ENCODE measurements at places on chromosomes 4 and X. TPM values are rescaled to one million over a fixed set of nuclear protein-coding genes. Genes with fewer than 3 reads are reported as not detected.

Gene ADAD1
- not detected for polyA plus RNA-seq

Gene CD38
- 1.8 TPM for polyA plus RNA-seq

GRCh38 chrX:43405191-43405590, 250.9 kb upstream of the MAOA start:
- no peak for DNase-seq

DNA sequence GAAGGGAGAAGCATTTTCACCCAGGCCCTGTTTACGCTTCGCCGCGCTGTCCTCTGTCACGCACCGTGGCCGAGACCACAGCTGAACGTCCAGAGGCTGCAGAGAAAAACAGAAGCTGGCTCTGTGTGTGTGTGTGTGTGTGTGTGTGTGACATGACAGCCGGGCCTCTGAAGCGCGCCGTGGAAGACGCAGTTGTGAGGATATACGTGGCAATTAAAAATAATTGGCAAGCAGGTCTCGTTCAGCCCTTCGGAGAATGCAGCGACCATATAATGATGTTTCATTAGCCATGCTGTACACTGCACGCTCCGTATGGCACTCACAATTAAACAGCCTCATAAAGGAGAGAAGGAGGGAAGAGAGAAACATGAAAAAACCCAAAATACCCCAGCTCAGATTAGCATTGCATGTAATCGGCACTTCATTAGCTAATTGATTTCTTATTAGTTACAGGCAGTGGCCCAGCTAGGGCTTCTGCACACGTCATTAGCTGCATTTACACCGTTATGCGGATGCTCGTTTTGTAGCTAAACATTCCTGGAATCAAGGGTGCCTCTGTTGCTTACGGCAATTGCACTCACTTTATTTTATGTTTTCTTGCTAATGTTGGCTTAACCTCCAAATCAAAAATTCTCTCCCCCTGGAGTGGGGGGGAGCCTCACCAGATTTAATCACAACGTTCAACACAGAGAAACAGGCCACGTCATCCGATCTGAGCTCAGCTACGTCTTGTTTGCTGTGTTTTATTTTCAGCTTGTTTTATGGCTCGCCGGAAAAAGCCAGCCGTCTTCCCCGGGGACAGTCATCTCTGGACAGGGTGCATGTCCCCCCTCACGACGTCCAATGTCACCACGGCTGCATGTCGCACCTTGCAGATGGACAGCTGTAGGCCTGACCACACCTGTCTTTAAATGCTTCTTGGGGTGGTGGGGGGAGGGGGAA, 74.6 kb upstream of the SHOX start:
- DNase-seq: no peak

DNA sequence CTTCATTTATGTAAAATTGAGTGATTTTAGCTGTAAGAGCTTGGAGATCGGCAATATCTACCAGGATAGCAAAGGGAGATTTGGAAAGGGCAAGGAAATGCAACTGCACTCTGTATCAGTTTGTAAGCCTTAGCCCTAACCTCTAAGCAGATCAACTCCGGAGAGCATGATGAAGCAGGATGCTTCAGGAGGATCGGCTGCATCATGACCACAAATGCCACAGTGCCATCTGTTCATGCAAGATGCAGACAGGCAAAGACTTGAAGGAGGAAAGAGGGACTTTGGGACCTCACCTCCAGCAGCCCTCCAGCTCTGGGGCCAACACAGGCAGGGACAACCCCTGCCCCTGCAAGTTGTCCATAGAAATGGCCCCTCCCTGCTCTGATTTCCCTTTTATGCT, 377.6 kb upstream of the GATB start:
- DNase-seq: no peak

Gene PNMA6F
- polyA plus RNA-seq: not detected

DNA sequence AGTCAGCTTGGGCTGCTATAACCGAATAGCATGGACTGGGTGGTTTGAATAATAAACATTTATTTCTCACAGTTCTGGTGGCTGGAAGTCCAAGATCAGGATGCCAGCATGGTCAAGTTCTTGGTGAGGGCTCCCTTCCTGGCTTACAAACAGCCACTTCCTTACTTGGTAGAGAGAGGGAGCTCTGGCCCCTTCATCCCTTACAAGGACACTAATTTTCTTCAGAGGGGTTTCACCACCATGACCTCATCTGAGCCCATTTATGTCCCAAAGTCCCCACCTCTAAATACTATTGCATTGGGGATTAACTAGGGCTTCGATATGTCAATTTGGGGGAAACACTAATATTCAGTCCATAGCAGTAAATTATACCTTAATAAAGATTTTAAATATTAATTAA, 61.8 kb downstream of the CLNK start:
- DNase-seq: no peak

DNA sequence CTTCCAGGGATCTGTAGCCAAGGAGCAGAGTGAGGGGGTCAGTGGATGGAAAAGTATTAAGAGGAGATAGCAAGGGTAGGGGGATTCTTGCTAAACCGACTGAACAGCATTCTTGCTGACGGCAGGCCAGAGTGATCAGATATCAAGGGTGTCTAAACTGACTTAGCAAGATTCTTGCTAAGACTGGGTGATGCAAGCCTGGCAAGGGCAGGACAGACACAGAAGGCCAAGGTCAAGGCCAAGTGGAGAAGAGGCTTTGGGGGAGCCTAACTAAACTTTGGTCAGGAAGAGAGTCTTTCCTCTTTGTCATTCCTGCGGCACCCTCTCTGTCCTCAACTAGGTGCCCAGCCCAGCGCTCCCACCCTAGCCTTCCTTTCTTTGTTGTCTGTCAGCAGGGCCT, 799 bp downstream of the XPNPEP2 start:
- DNase-seq: no peak

Gene KLHL15
- polyA plus RNA-seq: 2.3 TPM

DNA sequence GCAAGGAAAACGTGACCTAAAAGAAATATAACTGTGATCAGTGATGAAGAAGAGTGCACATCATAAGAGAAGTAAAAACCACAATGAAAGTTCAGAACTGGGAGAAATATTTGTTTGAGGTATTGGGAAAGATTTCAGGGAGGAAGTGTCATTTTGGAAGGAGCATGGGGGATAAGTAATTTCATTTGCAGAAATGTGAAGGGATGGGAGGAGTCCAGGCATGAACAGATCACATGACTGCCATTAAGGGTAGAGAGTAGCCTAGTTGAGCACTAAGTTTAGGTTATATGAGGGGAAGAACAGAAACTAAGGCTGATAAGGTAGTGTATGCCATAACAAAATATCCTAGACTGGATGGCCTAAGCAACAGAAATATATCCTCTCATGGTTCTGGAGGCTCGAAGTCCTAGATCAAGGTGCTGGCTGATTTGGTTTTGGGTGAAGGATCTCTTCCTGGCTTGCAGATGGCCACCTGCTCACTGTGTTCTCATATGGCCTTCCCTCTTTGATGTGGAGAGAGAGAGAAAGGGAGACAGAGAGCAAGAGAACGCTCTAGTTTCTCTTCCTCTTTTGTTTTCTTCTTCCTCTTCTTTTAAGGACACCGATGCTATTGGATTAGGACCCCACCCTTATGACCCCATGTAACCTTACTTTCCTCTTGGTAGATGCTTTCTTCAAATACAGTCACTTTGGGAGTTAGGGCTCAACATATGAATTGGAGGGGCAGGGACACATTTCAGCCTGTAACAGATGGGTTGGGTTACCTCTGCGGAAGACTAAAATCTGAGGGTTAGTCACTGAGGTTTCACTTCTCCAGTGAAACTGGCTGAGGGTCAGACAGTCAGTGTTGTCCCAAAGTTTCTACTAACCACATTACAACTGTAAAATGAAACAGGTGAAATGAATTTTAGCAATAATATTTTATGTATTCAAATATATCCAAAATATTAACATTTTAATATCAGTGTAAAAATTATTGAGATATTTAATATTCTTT, 77.9 kb downstream of the EGF start:
- DNase-seq: no peak

Gene NUDT10
- 0.18 TPM for polyA plus RNA-seq

- DNase-seq: no peak
Observed at GRCh38 chr4:108247387-108248049, 78.8 kb upstream of the LEF1 start.

DNA sequence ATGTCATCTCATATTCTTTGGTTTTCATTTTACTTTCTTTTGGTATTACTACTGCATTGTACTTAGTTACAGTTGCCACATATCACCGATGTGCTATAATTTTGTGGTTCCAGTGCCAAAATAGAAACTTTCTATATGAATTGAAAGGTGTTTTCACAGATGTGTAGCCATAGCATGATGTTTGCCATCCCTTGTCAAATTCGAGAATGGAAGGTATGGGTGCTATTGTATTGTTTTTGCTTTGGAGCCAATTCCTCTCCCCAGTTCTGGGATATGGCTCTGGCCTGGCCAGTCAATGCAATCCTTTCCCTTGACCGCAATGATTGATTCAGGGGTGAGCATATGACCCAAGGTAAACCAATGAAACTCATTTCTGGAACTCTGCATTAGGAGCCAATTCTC, 86.2 kb upstream of the RPS6KA3 start:
- no peak for DNase-seq

Gene NAP1L2
- 0.18 TPM for polyA plus RNA-seq

DNA sequence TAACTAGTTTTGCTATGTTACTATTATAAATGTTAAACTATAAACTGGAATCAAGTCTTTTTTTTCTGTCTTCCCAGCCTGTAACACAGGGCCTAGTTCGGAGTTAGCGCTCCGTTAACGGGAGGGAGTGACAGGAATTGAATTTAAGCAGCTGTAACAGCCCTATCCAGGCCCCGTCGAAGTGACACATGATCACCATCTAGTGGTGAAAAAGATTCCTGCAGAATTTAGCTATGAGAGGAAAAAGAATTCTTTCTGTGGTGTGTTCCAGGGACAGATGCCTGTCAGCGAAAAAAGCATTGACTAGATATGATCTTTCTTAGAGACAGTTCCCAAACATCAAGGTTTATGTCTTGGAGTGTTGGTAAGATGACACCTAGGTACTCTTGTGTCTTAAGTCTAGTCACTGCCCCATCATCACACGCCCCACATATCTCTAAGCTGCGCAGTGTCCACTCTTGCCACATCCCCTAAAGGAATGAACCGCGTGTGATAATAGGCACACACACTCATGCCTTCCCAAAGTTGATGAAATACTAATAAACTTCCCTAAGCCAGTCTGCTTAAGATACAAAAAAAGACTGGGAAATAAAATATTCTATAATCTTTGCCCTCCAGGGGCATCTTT, 2.1 kb downstream of the GAB3 start:
- peak; percentile 49 for DNase-seq

- no peak for DNase-seq
Observed at GRCh38 chr4:76194325-76194724, 19.3 kb downstream of the SCARB2 start.

DNA sequence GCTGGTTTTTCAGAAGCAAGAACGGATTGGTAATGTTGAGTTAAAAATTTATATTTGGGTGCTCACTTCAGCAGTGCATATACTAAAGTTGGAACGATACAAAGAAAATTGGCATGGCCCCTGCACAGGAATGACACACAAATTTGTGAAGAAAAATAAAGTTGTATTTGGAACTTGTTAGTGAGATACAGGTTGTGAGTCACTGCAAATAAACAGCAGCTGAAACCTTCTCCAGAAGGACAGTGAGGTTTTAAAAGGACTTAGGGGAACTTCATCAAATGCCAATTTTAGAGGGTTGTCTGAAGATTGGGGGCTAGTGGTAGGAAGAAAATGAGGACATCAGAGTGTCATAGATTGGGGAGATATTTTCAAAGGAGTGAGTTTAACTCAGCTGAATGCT, 79.7 kb upstream of the ELOVL6 start:
- DNase-seq: no peak

DNA sequence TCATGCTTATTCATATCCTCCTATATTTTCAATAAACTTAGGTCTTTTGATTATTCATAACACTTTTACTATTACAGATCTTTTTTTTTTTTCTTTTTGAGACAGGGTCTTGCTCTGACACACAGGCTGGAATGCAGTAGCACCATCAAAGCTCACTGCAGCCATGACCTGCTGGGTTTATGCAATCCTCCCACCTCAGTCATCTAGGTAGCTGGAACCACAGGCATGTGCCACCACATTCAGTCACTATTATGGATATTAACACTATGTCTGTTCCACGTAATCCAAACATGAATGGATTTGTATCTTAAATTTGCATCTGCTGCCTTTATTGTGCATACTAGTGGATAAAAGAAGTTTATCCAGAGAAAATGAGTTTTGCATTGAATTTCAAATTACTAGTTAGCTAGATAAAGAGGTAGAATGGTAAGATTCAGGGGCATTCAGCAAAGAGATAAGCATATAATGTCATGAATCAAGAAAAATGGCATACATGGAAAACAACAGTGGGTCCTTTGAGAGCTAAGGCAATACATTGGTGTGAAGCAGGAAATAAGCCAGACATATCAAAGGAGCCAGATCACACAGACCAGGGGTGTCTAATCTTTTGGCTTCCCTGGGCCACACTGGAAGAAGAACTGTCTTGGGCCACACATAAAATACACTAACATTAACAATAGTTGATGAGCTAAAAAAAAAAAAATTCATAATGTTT, 13.9 kb downstream of the ANAPC10 start:
- DNase-seq: no peak

Gene CCSER1
- polyA plus RNA-seq: 2.5 TPM

DNA sequence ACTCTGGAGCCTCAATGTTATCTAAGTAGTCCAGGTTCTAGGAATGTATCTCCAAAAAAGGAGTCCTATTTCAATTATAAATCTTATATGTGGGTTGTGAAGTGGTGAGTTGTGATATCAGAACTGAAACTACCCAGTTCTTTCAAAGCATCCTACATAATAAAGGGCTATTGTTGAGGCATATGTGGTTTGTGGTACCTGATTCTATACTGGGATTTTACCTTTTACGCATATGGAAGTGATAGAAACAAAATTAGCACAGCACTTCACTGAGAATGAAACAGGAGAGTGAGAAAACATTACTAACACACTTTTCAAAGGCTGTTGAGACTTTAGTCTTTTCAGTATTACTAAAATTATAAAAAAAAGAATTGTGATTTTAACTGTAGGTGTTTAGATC, 417.7 kb upstream of the GALNT7 start:
- DNase-seq: no peak

DNA sequence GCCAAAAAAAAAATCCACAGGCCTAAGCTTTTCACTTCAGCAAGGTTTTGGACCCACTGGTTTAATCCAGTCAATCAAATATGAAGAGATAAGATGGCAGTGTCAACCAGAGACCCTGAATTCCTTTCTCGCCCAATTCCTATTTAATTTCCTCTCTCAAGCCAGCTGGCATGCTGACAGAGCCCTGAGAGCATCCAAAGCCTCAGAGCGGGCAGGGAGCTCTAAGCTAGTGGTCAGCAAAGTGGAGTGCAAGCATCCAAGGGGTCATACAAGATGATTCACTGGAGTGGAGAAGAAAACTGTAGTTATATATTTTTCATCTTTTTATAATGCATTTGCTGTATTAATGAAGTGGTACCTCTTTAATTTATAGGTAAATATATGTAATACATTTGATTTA, 37.8 kb upstream of the PRPS2 start:
- no peak for DNase-seq

Gene TMEM33
- polyA plus RNA-seq: 18.4 TPM

DNA sequence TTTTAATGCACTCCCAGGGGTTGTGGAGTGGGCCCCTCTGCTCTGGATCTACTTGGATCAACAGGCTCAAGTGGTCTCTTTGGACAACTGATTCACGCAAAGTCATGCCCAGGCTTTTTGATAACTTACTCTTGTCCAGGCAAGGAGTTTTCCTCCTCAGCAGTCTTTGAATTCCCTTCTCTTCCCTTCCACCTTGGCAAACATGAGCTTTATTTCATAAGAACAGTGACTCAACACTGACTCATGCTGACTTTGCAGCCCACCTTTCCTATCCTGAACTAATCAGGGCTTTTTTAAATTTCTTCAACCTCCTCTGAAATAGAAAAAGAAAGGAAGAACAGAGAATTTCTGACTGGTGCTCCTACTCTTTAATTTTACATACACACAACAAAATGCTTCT, 132.1 kb upstream of the LDB2 start:
- DNase-seq: no peak

Data from heart left ventricle (tissue), 16 donors.